ENCODE measurements at places on chromosomes 4 and X.

GRCh38 chr4:181161669-181162068, 1081.5 kb upstream of the TENM3 start:
- no peak for DNase-seq

GRCh38 chr4:153089742-153090141, 114.5 kb upstream of the TRIM2 start:
- no peak for DNase-seq

- peak; percentile 56 for DNase-seq
Observed at GRCh38 chr4:150176547-150176946, 98.3 kb downstream of the DCLK2 start.

DNA sequence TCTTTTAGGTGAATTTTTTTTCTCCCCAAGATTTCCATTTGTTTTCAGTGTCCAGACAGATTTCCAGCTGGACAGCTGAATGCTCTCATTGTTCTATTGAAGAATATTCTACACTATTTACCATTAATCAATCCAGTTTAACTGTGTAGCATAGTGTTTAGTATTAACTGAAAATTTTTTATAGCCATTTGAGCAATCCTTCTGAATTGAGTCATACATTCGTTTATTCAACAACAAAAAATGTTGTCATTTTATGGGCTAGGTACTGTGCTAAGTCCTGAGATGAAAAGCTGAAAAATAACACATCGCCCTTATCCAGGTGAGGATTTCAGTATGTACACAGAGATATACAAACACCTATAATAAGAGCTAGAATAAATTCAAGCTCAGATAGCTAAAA, 223.3 kb downstream of the COL25A1 start:
- peak; percentile 16 for DNase-seq

DNA sequence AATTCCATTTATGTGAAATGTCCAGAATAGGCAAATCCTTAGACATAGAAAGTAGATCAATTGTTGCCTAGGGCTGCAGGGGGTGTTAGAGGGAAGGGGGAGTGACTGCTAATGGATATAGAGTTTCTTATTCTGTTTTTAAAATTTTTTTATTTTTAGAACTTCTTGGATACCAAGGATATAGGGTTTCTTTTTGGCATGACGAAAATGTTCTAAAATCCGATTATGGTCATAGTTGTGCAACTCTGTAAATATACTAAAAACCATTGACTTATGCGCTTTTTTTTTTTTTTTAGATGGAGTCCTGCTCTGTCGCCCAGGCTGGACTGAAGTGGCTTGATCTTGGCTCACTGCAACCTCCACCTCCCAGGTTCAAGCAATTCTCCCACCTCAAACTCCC, 125.2 kb upstream of the USP9X start:
- no peak for DNase-seq

DNA sequence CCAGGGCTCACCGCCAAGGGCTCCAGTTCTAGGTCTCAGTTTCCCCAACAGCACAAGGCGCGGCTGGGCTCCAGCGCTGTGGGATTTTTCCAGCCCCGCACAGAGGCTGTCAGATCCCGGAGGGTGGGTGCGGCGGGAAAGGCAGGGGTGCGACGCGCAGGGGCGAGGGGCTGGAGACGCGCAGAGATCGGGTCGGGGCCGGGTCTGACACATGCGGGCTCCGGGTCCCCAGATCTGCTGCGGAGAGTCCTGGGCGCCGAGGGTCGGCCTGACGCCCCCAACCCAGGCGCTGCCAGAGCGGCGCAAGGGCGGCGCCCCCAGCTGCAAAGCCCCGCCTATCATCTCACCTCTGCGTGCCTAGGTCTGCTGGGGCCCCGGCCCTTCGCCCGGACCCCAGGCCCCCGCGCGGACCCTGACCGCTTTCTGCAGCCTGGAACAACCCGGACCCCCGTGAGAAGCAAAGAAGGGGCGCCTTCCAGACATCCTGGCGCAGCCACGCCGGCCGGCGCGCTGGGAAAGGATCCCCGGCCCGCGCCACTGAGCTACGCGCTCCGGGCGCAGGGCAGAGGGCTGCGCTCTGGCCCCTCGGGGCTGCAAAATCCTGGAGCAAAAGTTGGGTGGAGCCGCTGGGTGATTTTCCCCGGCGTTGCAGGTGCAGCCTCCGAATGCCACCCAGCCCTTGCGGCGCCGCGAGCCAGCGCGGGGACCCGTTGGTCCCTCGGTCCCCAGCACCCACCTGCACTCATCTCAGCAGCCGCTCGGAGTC, 486 bp downstream of the ABLIM2 start:
- peak; percentile 34 for DNase-seq

DNA sequence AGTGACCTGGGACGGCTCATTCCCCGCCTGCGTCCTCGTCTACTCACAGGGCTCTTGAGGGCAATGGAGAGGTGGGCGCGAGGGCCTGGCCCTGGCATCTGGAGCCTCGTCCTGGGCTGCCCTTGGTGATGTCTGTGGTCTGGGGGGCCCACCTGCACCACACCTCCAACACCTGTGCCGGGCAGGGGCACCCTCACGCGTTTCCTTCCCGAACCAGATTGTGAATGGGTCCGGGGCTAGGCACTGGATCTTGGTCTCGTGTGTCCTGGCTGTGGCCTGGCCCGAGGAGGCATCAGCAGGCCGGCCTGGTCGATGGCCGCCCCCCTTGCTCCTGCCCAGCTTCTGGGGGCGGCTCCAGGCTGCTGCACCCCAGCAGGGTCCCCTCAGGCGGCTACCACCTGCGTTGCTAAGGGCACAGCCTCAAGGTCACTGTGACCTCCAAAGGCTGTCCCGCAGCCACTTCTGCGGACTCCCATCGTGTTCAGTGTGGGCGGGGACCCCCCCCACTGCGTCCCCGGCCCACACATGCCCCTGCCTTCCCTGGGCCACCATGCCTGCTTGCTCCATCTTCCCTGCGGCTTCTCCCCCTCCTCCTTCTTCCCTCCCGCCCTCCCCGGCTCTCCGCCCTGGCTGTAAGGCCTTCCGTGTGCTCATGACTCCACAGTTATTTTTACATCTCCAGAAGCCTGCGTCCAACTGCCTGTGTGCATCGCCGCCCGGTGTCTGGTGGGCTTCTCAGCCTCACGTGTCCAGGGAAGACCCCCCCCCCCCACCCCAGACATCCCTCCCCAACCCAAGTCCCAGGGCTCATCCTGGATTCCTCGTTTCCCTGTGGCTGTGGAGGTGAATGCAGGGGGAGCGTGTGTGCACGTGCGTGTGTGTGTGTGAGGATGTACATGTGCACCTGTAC, 3.8 kb downstream of the DOK7 start:
- DNase-seq = no peak

- no peak for DNase-seq
Observed at GRCh38 chrX:69961365-69962072, 88.2 kb downstream of the AWAT2 start.

- DNase-seq = no peak
Observed at GRCh38 chr4:117908306-117909207, 125.7 kb upstream of the NDST3 start.

DNA sequence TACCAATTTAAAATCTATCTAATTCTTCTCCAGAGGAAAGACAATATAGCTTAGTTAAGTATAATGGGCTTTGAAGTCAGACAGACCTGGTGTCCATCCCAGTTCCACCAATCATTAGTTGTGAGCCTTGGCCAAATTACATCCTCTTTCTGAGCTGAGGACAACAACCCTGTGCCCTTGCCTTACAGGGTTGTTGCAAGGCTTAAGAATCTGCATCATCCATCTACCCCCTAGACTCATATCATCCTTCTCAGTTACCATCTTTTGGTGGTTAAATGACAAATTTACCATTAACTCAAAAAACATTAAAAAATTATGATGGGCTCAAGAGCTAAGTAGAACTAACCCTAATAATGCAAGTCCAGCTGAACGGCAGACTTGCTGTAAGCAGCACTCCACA, 51.6 kb downstream of the NAP1L5 start:
- DNase-seq = no peak

DNA sequence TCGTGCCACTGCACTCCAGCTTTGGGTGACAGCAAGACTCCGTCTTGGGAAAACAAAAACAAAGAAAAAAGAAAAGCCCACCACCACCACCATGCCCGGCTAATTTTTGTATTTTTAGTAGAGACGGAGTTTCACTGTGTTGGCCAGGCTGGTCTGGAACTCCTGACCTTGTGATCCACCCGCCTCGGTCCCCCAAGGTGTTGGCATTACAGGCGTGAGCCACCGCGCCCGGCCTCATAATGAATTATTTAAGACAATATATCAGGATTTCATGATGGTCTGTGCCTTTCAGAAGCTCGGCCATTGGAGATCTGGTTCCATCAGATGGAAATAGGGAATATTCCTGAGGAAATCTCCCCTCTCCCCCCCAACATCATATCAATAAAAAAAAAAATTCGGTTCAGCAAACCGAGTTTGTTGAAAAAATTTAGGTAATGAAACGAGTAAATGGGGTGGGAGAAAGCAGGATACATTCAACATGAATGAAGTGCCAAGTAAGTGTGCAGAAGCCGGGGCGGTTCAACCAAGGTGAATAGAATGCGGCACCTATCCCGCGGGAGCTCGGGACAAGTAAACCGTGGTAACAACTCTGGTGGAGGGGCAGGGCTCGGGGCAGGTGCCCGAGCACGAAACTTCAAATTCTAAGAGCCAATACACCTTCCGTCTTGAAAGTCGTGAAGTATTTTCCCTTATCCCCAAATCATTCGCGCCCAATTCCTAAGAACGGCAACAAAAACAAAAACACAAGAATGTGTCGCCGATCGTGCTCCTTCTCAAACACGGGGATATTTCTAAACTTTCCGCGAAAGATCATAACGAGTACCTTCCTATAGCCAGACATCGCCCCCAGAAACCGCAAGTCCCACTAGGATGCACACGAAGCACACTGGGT, 773 bp upstream of the TXLNG start:
- no peak for DNase-seq

DNA sequence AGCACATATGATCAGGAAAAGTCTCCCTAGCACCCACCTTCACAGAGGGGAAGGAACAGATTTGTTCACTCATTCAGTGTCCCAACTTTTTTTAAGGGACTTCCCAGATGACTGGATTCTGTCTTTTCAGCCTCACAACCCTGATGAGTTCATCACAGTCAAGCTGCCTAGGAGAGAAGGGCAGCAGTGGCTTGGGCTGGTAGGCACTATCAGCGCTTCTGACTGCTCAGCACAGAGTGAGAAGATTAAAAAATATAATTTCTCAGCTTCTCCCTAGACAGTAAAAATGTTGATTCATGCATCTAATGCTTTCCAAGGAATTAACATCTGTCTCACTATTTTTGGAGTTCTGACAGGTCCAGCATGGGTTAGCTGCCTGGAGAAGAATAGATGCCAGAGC, 328.2 kb downstream of the DTHD1 start:
- DNase-seq = no peak

GRCh38 chr4:183797011-183797444, 108.1 kb upstream of the STOX2 start:
- no peak for DNase-seq

GRCh38 chr4:144820728-144821085, 174.8 kb downstream of the HHIP start:
- peak; percentile 52 for DNase-seq

DNA sequence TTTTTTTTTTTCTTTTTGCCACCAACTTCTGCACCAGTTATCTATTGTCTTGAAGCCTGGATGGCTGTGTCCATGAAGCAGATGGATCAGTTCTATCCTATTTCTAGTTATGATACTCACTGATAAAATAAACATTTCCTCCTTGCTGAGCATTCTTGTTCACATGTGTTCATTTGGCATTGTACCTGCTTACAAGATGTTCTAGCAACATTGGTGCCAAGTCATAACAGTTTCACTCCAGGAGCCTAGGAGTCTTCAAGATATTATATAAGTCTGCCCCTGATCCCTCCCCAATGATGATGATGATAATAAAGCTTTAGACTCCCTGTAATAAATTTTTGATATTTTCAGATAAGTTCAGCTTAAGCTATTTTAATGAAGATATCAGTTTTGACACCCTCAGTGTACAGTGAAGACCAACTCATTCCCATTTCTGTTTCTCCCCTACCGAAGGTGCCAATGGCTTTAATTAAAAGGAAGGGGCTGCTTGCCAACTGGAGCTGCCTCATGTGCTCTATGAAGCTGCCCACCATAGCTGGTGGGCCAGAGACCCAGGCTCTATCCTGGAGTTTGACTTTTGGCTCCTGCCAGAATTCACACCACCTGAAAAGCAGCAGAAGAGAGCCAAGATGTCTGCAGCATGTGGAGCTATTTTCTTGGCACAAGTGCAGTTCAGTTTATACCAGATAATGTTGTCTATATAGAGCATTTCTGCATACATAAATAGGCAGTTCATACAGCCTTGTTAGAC, 265.4 kb upstream of the TET2 start:
- DNase-seq = no peak

DNA sequence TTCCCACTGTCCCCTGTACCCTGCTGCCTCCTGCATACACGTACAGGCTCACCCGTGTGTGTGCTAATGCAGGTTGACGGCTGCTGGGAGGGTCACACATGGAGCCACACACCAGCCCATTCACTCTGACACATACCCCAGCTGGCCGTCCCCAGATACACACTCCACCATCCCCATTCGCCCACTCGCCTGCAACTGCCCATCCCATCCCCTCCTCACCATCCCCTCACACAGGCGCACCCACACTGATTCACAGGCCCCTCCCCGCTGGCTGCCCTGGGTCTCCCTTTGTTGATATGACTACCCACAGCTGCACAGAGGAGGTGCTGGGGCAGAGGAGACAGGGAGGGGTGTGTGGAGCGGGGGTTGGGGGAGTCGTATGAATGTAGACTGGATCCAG, 25.7 kb downstream of the PJA1 start:
- no peak for DNase-seq

DNA sequence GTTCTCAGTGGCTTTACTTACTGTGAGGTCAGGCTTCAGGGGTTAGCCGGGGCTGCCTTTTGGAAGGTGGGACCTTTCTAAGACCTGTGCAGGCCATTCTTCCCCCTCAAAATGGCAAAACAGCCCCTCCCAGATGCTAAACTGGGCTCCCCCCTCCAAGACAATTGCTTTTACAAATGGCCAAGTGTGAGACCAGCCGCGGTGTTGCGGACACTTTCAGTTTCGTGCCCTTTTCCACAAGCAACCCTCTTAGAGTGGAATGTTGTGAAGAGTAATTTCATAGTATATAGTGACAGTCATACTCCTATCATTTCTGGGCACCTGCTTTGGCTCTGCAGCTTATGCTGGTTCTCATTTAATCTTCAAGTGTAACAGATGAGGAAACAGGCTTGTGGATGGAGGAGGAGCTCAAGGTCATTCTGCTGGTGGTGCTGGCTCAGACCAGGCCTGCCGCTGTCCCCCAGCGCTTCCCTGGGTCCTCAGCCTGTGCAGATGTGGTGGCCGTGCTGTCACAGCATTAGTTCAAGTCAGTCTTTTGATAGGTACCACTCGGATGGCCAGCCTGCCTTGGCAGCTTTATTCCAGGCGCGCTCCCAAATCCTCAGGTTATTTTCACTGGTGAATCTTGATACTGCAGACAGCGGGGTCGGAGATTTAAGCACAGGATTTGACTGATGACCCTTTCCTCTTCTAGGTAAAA, 55.0 kb upstream of the TADA2B start:
- DNase-seq = no peak

- peak; percentile 25 for DNase-seq
Observed at GRCh38 chr4:6188687-6189305, 11.6 kb downstream of the JAKMIP1 start.

DNA sequence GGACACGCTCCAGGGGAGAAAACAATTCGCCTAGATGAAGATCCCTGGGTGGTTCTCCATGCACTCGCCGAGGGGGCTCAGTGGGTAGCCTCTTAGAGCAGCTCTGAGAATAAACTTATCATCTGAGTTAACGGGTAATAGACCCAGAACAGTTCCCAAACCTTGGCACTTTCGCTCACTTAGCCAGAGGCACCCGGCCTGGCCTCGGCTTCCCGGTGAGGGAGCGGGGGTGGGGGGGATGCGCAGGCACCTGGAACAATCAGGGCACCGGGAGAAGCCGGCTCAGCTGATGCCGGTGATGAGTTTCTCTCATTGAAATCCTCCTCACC, 405 bp upstream of the ZAR1 start:
- no peak for DNase-seq
